Hematopoietic multipotent progenitor cell treated with erythropoietin and hydrocortisone succinate and interleukin-3 and kit ligand, for 4 days (in vitro differentiated cells): ENCODE measurements at places on chromosomes 1 and 21.

- peak; percentile 74 for DNase-seq
Observed at GRCh38 chr1:83918688-83919285, 80.1 kb downstream of the TTLL7 start.

DNA sequence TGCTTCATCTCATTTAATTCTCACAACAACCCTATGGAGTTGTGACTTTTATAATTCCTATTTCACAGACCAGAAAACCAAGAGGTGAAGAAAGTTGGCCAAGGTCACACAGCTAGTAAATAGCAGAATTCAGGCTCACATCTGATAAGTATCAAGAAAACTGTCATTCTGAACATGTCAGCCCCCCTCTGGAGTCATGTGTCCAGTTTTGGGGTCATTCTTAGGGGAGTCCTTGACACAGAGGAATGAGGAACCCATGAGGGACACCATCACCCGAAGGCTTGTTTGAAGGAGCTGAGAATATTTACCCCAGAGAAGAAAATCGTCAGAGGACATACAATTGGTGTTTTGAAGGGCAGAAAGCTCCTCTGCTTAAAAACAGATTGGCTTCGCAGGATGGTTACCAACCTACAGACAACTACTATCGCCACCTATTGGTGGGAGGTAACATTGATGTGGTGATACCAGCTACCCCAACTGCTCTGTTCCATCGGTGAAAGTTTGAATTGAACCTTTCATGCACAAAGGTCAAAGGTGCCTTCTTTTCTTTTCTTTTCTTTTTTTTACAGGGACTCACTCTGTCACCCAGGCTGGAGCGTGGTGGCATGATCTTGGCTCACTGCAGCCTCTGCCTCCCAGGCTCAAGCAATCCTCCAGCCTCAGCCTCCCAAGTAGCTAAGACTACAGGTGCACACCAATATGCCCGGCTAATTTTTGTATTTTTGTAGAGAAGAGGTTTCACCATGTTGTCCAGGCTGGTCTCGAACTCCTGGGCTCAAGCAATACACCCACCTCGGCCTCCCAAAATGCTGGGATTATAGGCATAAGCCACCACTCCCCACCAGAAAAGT, 31.3 kb downstream of the NCMAP start:
- DNase-seq = peak; percentile 85

DNA sequence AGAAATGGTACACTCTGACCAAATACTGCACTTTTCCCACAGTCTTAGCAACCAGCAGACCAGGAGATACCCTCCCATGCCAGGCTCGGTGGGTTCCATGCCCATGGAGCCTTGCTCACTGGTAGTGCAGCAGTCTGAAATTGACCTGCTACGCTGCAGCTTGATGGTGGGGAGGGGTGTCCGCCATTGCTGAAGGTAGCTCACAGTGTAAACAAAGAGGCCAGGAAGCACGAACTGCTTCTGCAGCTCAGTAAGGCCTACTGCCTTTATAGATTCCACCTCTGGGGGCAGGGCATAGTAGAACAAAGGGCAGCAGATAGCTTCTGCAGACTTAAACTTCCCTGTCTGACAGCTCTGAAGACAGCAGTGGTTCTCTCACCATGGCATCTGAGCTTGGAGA, 12.3 kb upstream of the IFI44L start:
- DNase-seq = no peak

GRCh38 chr21:38297871-38298270, 41.1 kb downstream of the KCNJ15 start:
- DNase-seq = no peak

- DNase-seq = no peak
Observed at GRCh38 chr1:158400871-158401270, 1.6 kb upstream of the OR10T2 start.

DNA sequence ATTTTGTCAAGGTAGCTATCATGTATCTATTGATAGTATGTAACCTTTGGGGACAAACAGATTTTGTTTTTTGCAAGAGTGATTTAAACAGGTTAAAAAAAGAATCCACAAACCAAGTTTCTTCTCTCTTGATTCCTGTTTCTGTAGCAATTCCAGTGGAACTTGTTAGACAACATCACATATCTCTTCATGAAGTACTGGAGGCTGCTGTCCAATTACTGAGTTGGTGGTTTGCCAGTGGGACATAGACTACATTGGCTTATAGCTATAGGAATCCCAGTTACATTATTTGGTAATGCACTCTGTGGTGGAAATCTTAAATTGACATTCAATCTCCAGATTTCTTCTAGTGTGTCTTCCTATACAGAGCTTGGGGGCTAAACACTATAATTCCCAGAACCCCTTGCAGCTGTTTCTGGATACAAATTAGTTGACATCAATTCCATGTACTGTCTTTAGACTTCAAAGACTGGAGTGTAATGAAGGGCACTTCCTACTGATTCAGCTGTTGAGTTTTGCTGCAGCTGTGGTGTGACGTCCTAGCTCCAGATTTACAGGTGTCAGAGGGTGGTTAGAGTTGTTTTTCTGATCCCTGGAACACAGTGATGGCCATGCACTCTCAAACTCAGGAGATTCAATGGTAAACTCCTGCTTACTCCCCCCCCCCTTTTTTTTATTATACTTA, 29.4 kb upstream of the GCLM start:
- DNase-seq = no peak

GRCh38 chr1:91440847-91441246, 36.2 kb upstream of the HFM1 start:
- DNase-seq = peak; percentile 62

DNA sequence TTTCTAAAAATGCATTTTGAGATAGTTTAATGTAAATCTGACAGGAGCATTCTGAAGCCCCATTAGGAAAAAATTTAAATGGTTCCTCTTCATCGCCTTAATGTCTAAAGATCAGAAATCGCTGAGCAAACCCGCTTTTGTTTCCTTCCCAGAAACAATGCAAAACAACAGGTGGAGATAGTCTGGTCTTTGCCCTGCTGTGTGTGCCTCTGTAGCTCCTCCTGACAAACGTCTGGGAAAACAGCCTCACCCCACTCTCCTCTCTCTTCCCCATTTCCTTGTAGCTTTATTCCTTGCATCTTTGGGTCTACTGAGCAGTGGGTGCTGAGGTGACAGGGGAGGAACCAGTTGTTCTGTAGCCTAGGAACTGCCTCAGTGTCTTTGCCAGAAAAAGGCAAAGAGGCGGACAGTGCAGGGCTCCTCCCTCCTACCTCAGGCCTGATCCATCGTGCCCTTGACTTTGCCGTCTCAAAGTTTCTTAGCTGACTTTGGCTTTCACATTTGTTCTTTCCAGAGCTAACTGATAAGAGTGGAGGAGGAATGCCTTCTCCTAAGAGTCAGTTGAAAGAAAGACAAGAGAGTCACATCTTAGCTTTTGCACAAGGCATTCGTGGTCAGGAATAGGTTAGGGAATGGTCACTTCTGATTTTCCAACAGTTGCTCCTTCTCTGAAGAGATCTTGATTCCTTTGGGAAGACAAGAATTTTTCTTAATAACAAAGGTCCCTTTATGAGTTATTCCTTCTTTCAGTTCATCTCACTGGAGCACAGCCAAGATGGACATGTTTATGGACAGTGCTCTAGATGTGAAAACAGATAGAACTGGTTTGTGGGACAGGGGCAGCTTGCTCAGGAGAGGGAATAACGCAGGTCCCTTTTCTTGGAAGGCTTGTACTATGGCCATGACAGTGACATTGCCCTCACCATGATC, 24.9 kb downstream of the SYT11 start:
- no peak for DNase-seq

GRCh38 chr1:15343729-15344128, 66.0 kb upstream of the EFHD2 start:
- peak; percentile 61 for DNase-seq

DNA sequence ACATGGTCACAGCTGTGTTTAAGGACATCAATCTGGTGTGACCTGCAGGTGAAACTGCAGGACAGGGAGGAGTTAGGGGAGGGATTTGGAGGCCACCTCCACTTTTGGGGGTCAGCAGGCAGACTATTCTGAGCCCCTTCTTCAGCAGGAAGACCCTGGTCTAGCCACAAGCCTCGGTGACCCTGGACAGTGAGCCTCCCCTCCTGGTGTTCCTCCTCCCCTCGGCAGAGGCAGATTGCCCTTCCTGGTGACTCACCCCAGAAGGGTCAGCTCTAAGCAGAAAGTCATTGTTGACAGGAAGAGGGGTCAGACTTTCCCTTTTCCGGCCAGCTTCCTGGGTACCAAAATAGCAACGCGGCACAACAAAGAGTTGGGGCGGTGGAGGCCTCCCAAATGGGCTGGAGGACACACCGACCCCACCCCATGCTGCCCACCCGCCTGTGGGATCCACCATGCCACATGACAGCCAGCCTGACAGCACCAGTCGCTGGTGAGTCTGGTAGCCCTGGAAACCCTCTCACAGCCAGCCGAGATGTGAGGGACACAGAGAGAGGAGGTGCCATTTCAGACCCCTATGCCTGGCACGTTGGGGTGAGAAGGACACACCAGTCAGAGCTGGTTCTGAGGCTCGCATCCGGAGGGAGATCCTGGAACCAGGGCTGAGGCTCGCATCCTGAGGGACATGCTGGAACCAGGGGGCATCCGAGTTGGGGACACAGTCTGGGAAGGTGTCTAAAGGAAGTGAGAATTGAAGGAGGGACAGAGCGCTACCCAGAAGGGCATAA, 14.7 kb upstream of the CSF1 start:
- peak; percentile 58 for DNase-seq

DNA sequence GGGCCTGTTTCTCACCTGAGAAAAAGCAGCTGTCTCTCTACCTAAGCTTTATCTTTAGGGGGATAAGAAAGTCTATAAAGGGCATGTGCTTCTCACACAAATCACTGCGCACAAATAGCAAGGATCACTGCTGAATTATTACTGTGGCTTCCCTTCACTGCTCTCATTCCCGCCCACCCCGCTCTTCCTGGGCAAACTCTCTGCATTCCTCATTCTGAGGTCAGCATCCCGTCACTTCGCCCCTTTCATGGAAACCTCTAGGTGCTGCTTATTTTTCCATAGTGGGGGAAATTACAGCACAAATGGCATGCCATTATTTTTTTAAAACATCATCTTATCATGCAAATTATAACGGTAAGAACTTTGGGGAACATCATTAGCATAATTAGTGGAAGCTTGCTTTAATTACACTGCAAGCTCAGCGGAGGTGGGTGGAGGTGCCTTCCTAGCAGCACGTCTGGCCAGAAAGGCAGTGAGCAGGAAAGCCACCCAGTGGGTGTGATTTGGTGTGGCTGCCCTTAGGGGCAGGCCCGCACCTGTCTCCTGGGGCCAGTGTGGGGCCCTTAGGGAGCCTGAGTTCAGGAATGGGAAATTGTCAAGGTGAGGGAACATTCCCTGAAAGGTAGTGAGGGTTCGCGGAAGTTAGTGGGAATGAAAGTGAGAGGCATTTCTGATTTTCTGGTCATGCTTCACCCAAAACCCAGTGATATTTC, 105.9 kb downstream of the LAMC2 start:
- no peak for DNase-seq

DNA sequence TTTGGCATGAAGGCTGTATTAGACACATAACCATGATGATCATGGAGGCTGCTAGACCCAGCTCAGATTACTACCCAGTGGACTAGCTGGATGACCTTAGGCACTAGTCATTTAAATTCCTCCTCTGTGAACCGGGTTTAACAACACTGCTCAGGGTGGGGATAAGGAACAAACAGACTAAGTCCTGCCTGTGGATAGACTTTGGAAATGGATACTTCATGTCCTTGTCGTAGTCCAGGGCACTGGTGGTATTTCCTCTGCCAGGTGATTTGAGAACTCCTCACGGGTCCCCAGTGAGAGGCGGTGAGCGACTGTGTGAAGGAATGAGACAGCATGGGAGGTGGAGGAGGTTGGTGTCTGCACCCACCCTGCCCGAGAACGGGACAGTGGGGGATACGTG, 72.9 kb upstream of the SELENON start:
- DNase-seq = no peak

DNA sequence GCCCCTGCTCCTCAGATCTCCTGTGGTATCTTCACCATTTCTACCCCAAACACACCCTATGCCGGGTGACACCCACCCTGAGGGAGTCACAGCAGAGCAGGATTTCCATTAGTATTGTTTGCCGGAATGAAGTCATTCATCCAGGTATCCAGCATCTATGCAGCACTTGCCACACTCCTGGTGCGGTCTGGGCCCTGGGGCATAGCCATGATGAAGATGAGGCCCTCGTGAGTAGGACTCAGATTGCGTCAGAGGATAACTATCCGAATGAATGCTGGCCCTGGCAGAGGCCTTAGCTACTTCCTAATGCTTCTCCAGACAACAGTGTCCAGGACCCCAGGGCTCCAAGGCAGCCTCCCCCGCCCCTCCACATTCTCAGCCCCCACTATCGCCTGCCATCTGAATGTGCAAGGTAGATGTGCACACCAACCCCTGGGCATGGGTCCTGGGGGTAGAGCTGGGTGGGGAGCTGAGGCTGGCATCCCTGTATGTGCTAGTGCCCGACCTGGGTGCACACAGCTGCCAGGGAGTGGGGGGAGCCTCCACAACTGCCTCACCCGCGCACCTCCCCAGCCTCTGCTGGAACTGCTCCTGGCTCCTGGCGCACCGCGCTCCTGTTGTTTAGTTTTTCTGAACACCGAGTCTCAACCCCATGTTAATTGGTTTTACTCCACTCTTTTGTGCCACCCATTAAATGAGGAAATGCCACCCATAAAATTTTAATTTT, 25.5 kb upstream of the ZC3H12A start:
- DNase-seq = no peak

GRCh38 chr1:230919207-230919606, 50.9 kb upstream of the C1orf198 start:
- no peak for DNase-seq

- no peak for DNase-seq
Observed at GRCh38 chr1:53294061-53294460, 33.8 kb downstream of the LRP8 start.

DNA sequence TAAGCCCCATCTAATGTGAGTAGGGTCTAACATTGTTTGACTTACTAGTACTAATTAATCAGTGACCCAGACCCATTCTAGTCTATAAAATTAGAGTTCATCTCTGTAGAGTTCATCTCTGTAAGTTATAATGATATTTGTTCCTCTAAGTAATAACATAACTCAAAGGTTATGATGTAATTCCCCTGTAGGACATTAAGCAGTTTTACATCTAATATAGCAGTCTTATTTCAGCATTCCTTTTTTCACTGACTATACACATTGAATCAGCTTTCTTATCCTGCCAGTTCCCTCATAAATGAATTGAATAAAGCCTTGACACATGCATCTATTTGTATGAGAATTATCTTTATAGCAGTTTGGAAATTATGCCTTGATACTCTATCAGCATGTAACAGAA, 90.9 kb downstream of the SH3GLB1 start:
- no peak for DNase-seq
